ENCODE measurements at places on chromosomes 4 and X.

GRCh38 chrX:108028854-108029253 lies 16.0 kb upstream of the VSIG1 start:
- DNase-seq, result no peak

GRCh38 chrX:34956916-34957315 lies 14.3 kb downstream of the FAM47B start:
- DNase-seq, result no peak

DNA sequence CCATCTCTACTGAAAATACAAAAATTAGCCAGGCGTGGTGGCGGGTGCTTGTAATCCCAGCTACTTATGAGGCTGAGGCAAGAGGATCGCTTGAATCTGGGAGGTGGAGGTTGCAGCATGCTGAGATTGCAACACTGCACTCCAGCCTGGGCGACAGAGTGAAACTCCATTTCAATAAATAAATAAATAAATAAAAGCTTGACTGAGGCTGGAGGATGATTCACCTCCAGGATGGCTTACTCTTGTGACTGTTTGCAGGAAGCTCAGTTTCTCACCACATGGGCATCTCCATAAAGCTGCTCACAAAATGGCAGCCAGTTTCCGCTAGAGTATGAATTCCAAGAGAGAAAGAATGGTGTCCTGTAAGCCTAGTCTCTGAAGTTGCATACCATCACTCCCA lies 191.7 kb upstream of the EDNRA start:
- no peak for DNase-seq

DNA sequence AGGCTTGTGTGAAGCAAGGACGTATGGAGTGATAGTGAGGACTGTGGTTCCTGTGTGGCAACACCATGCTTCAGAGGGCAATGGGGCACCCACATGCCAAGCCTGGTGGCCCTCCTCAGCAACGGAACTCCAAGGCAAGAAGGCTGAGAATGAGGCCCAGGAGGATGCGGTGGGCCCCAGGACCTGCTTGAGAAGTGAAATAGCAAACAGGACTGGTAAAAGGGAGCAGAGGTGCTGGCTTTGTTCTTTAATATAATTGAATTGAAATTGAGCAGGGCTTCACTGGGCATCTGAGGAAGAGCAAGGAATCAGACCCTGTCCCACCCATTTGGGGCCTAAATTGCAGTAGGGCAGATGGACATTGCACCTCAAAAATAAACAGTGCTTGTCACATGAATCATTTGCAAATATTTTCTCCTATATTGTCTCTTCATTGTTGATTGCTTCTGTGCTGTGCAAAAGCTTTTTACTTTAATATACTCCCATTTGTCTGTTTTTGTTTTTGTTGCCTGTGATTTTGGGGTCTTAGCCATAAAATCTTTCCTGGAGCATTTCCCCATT lies 2.3 kb downstream of the TMEM187 start:
- no peak for DNase-seq

DNA sequence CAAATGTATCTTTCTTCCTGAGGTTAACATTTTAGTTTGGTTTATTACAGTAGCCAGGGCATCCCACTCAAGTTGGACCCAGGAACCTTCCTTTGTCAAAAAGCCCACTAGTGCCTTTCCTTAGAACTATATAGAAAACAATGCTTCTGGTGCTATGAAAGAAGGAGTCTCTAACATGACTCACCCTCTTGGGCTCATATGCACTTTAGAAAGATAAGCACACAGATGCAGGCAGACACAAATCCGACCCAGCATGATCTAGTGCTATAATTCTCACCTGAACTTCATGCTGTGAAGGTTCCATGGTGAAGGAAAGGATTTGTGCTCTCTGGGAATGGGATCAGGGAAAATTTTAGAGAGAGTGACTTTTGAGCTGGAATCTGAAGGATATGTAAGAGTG lies 289.4 kb downstream of the ANKRD50 start:
- no peak for DNase-seq

GRCh38 chrX:140971099-140971795 lies 31.1 kb upstream of the SPANXB1 start:
- no peak for DNase-seq

DNA sequence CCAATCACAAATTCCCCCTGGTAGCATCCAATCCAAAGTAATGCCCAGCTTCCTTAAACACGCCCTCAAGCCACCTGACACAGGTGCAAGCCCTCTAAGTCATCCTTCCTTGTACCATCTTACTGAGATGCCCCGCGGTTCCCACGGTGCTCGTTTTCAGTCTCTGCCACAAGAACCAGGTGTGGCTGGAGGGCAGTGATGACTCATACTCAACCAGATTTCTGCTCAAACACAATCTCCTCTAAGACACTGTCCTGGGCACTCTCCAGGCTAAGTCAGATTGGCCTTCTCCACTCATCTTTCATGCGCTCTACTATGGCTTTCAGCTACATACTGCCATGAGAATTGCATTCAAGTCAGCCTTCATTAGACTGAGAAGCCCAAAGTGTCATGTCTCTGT lies 3.5 kb downstream of the SH3KBP1 start:
- no peak for DNase-seq

DNA sequence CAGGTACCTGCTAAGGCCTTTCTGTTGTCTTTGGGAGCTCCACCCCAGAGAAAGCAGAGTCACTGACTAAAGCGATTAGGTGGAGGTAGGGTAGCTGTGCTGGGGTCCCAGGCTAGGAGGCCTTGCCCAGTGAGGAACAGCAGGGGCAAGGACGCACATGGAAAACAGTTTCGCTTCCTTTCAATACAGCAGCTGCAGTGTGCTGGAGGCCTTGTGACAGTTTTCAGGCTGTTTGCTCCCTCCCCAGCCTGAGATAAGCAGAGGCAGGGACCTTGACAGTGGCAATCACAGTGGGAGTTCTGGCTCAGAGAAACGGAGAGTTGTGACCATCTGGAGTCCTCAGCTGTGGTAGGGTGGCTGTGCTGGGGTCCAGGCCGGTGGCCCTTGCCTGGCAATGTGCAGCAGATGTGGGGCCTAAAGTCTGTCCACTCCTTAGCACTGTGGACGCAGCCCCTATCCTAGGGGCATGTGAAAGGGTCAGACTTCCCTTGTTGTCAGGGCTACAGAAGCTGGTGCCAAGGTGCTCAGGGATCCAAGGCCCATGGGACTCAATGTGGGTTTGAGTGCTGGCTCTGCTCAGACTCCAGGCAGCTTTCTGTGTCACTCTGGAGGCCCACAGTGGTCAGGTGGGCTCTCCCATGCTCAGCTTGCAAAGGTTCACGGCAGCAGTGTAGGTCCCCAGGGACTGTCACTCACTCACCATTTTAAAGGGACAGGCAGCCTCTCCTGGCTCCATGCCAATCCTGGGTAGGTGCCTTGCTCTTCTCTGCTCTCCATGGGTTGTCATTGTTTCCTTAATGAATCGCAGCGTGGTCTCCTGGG lies 534.9 kb upstream of the FMR1 start:
- DNase-seq, result no peak

DNA sequence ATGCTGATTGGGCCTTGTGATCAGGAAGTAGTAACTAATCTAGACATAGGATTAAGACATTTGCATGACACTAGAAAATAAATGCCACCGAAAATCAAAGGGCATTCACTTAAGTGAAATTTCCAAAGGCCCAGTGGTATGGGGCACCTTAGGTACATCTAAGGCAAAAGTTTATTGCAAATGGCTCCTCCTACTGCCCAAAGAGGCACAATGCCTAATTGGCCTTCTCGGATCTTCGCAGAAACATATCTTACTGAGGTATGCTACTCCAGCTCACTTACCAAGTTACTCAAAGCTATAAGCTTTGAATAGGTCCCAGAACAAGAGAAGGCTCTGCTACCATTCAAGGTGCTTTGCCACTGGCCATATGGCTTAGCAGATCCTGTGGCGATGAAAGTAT lies 174.8 kb upstream of the CXCL13 start:
- DNase-seq, result no peak

DNA sequence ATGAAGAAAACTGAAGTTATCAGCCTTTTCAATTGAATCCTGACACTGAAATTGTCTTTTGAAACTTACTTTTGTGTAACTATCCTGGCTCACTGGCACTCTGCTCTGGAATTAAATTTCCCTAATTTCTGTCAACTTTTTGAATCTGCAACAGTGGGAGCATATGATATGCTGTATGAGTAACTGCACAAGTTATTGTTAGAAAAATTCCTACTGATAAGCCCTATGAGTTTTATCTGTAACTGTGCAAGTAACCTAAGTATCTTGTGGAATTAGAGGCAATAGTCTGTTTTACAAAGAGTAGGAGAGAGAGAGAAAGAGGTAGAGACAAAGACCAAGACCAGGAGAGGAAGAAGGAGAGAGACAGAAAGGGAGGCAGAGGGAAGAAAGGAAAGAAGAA lies 9.2 kb upstream of the HPGD start:
- DNase-seq, result no peak

- no peak for DNase-seq
These were observed 85.8 kb downstream of the MID1 start for GRCh38 chrX:10534611-10535010.

DNA sequence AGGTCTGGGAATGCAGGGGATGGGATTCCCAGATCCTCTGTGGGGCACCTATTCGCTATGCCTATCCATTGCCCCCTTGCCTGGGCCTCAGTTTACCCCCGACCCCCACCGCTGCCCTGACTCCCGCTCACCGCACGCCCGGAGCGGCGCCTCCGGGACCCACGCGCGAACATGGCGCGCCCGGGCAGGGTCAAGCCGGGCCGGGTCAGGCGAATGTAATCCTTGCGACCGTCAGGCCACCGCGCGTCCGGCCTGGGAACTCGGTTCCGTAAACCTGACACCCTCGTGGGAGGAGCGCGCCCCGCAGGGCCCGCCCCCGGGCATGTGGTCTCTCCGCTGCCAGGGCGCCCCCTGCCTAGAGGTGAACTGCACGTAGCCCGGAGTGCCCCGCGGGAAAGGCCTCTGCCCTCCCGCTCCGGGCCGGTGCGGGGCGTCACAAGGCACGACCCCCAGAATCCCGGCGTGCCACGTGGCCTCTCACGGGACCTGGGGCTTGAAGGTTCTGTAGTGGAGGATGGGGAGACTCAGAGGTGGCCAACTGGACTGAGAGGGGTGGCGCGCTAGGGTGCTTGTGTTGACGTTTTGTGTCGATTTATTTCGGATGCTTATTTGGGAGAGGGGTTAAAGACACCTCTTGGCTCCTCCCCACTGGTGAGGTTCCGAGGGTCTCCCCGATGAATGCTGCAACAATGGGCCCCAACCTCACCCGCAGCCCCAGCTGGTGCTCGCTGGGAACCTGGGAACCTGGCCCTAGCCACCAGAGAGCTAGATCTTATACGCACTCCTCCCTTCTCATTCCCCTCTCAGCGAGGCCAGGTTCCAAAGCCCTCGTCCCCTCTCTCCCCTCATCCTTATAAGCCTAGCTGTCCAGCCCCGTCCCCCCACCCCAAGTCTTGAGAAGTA lies at the start of gene PRICKLE3:
Gene PRICKLE3, minus strand, starts transcription at position 249 of the 903 bp plus-strand sequence. Its CDS starts 76 bp downstream, at position 173.
- peak; percentile 7 for DNase-seq

DNA sequence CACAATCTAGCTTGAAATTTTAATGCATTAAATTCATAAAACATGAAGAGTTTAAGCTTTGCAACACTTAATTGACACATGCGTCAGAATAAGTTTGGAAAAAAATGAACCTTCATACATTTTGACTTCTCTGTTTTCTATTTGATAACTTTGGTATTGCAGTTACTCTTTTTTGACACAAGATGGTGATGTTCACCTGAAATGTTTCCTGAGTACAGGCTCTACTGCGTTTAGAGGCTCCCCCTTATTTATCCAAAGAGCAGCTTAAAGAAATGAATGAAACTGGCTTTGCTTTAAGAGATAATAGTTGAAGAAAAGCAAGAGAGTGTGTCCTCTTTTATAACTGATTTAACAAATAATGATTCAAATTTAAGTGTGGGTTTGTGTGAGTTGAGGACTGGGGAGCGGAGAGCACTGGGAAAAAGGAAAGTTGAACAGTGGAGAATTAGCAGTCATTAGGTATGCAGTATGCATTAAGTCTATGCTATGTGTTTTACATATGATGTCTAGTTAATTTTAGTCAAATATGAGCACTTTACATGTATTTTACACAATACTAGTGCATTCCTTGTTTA lies 180.6 kb upstream of the NUDT6 start:
- no peak for DNase-seq

DNA sequence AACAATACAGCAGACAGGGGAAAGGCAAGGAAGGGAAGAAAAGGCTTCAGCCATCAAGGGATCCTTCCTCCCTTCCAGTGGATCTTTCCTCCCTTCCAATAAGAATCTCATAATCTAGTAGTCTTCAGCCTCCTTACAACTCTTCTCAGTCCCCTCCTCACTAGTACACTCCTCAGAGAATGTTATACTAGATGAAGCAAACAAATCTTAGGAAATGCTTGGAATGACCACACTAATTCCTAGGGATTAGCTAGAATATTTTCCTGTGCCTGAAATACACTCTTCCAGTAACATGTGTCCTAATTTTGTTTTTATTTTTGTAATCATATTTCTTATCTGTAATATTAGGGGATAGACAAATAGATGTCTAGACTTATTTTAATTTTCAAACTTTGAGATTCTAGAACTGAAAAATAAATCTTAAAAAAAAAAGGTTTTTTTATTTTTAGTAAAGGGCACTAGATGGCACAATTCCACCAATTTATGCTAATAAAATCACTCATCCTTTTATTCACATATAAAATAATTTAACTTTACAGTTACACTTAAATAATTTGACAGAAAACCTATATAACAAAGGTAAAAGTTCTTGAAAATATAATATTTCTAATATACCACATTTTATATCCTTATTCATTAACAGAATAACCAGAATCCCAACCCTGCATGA lies 7.0 kb upstream of the STPG2 start:
- DNase-seq, result no peak

- DNase-seq, result no peak
These were observed 14.0 kb downstream of the RTL5 start for GRCh38 chrX:72117636-72118210.

- DNase-seq, result no peak
These were observed 184.7 kb upstream of the FRMPD4 start for GRCh38 chrX:11953615-11954014.

DNA sequence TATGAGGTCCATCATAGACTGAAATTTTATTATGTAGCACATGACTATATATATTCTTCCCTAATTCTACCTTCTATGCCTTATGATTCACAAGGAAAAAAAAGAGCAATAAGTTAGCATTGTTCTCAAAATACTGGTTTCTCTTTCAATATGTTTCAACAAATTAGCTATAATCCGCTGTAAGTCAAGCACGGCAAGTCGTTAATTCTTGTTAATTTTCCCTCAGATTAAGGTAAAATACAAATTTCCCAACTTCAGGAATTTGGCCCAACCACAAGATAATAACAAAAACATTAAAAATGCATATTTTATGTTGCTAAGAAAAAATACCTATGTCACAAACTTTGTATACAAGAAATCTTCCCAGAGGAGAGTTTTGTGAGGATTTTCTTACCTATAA lies 296.5 kb upstream of the GALNTL6 start:
- no peak for DNase-seq

Measured in GOT3 (cell line).